ENCODE measurements at places on chromosomes 6 and 20. TPM values are rescaled to one million over a fixed set of nuclear protein-coding genes. Genes with fewer than 3 reads are reported as not detected.

The ZBTB12 gene
- total RNA-seq = 3.5 TPM

The APOBEC2 gene
- total RNA-seq = not detected

The GPLD1 gene
- total RNA-seq = 1.1 TPM

The KCNQ5 gene
- total RNA-seq = 1.4 TPM

The C4B gene
- 1.1 TPM for total RNA-seq

The GNMT gene
- total RNA-seq = not detected

The MARCKS gene
- 12.4 TPM for total RNA-seq

The TRIM10 gene
- total RNA-seq = not detected

The LGSN gene
- 2.3 TPM for total RNA-seq

The DLL1 gene
- 0.45 TPM for total RNA-seq

The TNFRSF21 gene
- 19.9 TPM for total RNA-seq

The EBF4 gene
- total RNA-seq = 2.3 TPM

The SMIM28 gene
- not detected for total RNA-seq

The ECT2L gene
- not detected for total RNA-seq

The ABCF1 gene
- 46.8 TPM for total RNA-seq

The ULBP3 gene
- 2.9 TPM for total RNA-seq

The DNMT3B gene
- total RNA-seq = 5.2 TPM

The ABHD16B gene
- not detected for total RNA-seq

The BFSP1 gene
- 4.0 TPM for total RNA-seq

The TRDN gene
- not detected for total RNA-seq

The CRISP2 gene
- not detected for total RNA-seq
